ENCODE measurements at places on chromosomes 4 and X. TPM values are rescaled to one million over a fixed set of nuclear protein-coding genes. Genes with fewer than 3 reads are reported as not detected.

The LARP1B gene
- polyA plus RNA-seq = 24.1 TPM

- DNase-seq = no peak
Measured at GRCh38 chr4:140612357-140612756, 43.6 kb upstream of the UCP1 start.

DNA sequence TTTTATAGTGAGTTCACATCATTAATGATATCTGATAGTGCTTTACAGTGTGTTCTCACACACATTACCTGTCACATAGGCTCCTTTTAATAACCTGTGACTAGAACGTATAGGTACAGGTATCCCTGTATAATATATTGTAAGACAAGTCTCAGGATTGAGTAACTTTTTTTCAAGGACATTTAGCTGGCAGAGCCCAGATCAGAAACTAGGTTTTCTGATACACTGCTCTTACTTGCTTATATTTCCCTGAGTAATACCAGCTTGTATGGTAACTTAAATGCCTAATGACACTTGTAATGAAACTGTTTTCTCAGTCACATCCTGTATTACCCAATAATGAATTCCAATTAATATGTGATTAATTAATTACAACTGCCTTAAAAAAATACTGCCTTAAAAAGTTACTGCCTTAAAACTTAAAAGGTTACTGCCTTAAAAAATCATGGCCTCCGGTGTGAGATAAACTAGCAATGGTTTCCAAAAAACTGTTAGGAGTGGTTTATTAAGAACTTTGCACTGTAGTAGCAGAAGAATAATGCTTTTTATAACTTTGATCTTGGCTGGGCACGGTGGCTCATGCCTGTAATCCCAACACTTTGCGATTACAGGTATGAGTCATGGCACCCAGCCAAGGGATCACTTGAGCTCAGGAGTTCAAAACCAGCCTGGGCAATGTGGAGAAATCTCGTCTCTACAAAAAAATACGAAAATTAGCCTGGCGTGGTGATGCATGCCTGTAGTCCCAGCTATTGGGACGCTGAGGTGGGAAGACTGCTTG, 11.9 kb downstream of the COPS4 start:
- no peak for DNase-seq

The SPINK2 gene
- polyA plus RNA-seq = not detected

The CSAG2 gene
- not detected for polyA plus RNA-seq

The RXFP1 gene
- polyA plus RNA-seq = 0.38 TPM

DNA sequence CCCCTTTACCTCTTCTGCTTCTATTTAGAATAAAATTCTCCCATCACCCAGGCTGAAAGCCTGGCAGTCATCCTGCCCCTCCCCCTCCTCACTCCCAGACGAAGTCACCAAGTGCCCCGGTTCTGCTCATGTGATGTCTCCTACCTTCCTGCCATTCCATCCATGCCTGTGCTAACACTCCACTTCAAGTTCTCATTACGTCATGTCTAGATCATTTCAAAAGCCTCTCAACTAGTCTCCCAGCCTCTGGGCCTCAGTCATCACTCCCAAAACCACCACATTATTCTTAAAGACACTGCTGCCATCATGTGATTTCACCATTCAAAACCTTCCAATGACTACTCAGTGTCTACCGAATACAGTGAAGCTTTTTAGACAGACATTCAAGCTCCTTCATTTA, 17.2 kb upstream of the HOPX start:
- no peak for DNase-seq

The GPC3 gene
- 1,238 TPM for polyA plus RNA-seq

- DNase-seq = no peak
Measured at GRCh38 chrX:88284844-88285243, 462.2 kb upstream of the CPXCR1 start.

The FHIP1A gene
- 6.5 TPM for polyA plus RNA-seq

DNA sequence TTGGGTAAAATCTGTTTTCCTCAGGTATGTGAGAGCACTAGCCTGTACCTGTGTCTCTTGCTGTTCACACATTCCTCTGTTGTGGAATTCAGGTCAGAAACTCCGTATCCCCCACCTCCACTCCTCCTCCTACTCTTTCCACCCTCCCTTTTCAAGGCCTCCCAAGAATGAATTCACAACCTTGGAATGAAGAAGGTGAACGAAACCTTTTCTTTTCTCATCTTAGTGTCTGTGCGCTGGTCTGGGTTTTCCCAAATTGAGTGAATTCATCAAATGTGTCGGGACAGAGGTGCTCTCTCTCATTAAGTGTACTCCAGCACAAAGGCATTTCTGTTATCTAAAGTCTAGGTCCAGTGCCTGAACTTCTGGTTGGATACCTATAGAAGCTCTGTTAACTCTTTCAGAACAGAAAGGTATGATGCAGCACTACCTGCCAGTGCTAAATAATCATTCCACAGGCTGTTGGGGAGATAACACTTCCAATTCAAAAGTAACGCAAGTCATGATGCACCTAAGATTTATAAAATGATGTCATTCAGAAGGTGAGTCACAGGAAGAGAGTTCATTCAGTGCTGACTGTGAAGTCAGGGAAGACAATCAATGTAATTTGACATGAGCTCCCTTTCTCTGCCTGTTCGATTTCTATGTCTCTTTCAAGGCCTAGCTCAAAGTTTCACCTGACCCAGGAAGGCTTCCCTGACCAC, 41.9 kb downstream of the COL4A6 start:
- no peak for DNase-seq

The CXCL3 gene
- polyA plus RNA-seq = 0.09 TPM

The PAK3 gene
- 6.6 TPM for polyA plus RNA-seq

DNA sequence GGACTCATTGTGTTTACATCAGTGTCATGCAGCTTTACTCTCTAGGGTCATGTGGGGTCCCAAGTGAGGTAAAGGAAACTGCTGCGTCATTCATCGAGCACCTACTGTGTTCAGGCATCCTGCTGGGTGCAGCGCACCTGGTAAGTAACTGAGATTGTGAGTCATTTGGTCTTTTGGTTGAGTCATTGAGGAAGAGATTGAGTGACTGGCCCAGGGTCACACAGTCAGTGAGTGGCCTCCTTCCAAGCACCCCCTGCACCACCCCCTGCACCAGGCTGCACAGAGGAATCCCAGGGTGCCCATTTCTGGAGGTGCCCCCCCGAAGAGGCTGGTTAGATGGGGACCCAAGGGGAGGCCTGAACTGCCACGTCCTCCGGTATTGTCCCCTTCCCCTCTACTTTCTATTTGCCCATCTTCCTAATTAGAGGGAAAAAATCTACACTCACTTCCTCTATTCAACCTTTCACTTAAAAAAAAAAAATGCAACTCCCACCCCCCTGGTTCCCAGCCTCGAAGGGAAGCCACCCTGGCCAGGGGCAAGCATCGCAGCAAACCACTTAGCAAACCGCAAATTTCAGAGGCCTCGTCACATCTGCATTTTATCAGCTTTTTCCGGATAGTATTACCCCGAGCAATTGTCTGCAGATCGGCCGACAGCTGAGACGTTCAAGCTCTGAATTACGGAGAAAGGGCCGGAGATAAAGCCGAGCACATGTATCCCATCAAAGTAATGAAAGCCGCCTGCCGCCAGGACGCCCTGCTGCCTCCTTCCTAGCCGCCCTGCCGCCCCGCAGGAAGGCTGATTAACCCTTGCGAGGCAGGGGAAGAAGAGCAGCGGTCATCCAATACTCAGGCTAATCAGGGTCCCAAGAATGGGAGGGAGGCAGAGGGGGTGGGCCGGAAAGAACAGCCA, 96.3 kb upstream of the MSX1 start:
- DNase-seq = peak; percentile 61

- no peak for DNase-seq
Measured at GRCh38 chr4:52844596-52844995, 17.5 kb upstream of the RASL11B start.

DNA sequence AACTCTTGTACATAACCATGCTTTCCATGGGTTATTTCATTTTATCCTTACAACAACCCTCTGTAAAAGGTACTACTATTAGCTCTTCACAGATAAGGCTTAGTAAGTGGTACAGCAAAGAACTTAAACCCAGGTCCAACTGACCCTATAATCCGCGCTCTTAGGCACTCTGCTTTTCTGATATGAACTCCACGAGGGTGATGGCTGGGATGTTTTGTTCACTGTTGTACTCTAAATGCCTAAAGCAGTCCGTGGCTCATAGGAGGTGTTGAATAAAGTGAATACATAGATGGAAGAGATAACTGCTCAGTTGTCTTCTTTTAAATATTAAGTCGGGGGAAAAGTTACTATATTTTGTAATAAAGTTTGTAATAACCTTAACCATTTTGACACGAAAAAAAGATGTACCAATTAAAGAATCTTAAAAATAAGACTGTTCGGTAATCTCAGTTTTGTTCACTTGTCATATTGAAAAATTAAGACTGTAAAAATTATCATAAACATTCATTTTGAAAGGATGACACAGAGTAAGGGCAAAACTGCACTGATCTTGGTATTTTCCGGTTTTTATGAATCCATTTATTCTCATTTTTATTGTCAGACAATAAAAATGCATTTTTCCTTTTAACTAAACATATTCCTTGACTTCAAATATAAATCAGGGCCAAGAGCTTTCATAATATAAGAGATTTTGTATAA, 166.5 kb downstream of the FBXW7 start:
- no peak for DNase-seq

The ADH1A gene
- polyA plus RNA-seq = 0.28 TPM

The DCHS2 gene
- 4.8 TPM for polyA plus RNA-seq

The RTL5 gene
- 23.4 TPM for polyA plus RNA-seq

DNA sequence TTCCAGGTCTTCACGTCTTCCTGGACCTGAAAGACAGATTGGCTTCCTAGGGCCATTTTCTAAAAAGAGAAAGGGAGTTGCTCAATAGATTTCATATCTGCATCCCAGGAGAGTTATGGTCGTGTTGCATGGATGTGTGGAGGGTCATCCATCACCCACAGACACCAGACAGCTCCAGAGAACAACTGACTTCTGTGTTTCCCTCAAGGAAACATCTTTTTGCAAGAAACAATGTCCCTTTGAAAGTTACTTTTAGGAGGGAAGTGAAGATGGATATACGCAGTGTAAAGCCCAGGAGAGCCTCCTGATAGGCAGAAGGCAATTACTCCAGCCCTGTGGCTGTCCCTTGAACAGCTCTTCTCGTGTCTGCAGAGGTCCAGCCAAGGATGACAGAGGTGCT, 108.3 kb downstream of the CLNK start:
- no peak for DNase-seq

DNA sequence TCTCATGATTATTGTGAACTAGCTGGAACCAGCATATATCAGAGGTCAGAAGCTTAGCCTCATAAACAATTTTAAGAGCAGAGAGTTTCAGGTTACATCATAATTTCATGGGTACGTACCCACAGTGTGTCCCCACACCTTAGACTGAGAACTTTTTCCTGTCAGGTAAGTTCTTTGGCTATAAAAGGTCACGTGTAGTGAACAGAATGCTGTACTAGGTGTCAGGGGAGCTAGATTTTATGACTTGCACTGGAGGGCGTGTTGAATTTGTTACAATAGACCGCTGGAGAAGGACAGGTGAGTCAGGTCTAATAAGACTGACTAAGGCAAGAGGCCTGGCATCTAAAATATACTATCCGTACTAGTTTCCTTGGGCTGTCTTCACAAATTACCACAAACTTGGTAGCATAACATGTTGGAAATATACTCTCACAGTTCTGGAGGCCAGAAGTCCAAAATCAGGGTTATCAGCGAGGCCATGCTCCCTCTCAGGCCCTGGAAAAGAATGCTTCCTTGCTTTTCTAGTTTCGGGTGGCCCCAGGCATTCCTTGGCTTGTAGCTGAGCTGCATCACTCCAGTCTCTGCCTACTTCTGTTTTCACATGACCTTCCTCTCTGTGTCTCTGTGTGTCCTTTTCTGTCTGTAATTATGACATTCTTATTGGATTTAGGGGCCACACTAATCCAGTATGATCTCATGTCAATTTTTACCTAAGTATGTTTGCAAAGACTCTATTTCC, 512.0 kb upstream of the NR3C2 start:
- no peak for DNase-seq

- DNase-seq = no peak
Measured at GRCh38 chrX:83759872-83760271, 101.1 kb upstream of the CYLC1 start.

- DNase-seq = no peak
Measured at GRCh38 chr4:148448141-148448540, 5.9 kb upstream of the NR3C2 start.

- DNase-seq = no peak
Measured at GRCh38 chrX:149010013-149010852, 494.9 kb downstream of the IDS start.

GRCh38 chrX:16148896-16149295, 18.4 kb upstream of the MAGEB17 start:
- no peak for DNase-seq

DNA sequence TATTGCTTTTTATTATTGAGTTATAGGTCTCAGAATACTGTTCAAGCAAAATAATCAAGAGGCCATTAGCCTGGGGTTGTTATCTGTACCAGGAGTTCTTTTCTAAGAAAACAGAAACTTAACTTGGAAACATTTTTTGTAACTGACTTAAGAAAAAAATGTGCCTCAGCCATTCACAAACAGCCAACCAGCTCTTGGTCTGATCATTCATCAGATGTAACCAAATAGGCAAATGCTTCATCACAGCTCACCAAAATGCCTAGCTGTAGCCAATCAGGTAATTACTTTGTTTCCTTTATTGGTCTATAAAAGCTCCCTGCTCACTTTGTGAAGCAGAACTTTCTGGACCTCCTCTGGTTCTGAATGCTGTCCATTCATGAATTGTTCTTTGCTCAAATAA, 387.7 kb downstream of the FAT4 start:
- no peak for DNase-seq

The SOWAHD gene
- polyA plus RNA-seq = 0.76 TPM

DNA sequence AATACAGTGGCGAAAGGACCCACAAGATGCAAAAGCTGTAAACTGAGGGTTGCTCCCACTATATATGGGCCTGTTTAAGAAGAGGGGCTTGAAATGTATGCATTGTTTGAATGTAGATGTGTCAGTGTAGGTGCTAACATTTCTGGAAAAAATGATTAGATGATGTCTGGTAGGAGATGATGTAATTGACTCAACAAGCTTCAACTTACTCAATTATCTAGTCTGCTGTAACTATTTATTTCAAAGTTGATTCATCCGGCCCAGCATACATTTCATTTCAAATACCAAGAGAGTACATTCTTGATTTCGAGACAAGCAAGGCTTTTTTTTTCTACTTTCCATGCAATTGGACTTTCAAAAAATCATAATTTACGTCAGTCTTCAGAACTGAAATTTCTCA, 9.3 kb upstream of the ENAM start:
- no peak for DNase-seq

- no peak for DNase-seq
Measured at GRCh38 chr4:173571620-173572019, 41.6 kb upstream of the HAND2 start.

DNA sequence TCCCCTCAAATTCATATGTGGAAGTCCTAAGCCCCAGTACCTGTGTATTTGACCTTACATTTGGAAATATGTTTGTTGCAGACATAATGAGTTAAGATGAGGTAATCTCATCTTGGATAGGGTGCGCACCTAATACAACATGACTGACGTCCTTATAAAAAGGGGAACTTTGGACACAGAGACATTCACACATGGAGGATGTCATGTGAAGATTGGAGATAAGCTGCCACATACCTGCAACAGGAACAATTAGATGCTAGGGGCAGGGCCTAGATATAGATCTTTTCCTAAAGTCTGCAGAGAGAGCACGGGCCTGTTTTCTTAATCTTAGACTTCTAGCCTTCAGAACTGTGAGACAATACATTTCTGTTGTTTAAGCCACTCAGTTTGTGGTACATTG, 162.5 kb downstream of the IL1RAPL2 start:
- DNase-seq = no peak

The ARHGAP4 gene
- polyA plus RNA-seq = 26.8 TPM

Data from right renal pelvis (tissue), 4 donors.